Chondrocyte (in vitro differentiated cells): ENCODE measurements at places on chromosomes 3 and 15. TPM values are rescaled to one million over a fixed set of nuclear protein-coding genes. Genes with fewer than 3 reads are reported as not detected.

DNA sequence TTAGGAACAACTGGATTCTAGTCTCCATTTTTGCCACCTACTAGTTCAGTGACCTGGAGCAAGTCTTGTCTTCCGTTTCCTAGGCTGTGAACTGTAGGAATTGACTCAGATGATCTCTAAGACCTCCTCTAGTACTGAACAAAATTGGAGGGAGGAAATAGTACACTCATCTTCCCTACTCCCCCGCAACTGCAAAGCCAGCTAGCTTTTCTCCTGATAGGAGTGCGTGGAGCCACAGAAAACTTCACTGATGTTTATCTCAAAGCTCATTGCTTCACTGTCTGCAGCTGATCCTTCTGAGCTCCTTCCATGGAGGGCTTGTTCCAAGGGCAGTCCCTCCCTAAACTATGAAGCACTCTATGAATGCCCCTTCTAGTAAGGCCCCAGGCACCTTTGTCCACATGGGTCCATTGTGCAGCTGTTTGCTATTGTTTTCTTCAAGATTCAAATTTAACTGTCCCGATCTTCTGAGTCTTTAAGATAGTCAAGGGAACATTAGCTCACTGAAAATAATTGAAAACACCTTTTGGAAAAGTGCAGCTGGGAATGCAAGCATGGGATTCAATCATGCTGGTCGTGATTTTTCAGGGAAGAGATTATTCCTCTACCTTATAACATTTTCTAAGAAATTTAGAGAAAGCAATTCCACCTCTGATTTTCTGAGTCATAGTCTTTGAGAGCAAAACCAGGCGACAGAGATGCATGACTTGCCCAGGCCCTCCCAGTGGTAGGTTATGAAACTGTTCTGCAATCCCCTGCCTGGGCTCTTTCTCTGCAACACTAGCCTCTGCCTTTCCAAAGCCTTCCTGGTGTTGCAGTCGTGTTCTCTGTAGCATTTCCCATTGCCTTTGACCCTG is 24.3 kb downstream of the FILIP1L start:
- H3K36me3 ChIP-seq, result no peaks in the 10 kb centered on the region
- H3K27me3 ChIP-seq, result no peaks in the 10 kb centered on the region
- H3K4me1 ChIP-seq, result peaks cover 81% of the 10 kb centered on the region

DNA sequence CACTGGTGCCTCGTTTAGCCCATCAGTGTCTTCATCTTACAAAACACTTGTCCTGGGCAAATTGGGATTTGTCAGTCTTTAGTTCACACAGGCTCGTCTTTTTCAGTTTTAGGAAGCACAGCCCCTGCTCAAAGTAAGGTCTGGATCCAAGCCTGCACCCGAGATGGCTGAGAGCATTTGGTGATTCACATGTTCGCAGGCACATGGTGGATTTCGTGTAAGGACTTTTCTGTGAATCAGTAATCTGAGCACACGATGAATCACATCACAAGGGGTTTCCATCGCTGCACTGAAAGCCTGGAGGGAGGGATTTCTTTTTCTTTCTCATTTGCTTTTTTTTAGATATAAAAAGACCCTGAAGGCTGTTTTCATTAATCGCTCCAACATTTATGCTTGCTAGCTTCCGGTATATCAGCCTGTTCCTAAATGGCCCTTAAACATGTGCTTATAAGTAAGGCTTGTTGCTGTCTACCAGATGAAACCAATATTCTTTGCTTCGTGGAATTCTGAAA is 435.6 kb upstream of the ATP10A start:
- H3K4me3 ChIP-seq, result no peak overlapping the region
- no peaks in the 10 kb centered on the region for H3K27me3 ChIP-seq
- H3K36me3 ChIP-seq, result no peaks in the 10 kb centered on the region
- no peak for DNase-seq
- no peaks in the 10 kb centered on the region for H3K4me1 ChIP-seq

DNA sequence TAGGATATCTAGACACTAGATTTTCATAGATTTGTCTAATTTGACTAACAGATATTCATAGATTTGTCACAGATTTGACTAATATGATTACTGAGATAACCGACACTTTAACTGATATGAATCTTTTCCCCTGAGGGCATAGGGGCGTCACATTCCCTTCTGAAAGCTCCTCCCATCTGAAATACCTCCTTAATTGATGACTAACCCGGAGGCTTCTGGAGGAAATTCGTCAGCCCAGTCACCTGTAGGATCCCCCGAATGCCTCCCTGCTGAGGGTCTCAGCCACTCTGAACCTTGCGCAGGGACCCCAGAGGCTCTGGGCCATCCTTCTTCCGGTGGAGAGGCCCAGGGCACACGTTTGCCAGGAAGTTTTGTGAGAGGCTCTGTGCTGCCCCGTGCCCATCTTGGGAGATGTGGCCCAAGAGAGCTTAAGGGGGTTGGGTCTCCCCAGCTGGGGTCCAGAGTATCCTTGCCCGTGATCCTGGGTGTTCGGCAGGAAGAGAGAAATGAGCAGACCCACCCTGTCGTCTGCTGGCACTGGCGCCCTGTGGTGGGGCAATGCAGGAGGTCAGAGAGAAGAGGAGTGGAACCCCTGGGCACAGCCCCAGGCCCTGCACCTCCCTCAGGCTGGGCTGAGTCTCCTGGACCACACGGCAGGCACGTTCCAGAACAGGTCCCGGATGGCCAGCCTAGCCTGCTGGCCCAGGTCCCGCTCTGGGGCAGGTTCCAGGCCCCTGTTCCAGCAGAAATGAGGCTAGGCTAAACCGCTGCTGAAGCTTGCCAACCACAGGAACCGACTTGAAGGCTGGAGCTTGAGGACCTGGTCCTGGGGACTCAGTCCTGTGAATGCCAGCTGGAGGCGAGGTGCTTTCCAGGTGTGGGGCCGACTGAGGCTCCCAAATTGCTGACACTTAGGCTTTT is 1.7 kb downstream of the PLA2G4D start:
- no peak overlapping the region for H3K4me3 ChIP-seq
- no peaks in the 10 kb centered on the region for H3K36me3 ChIP-seq
- no peak for DNase-seq
- no peak overlapping the region for H3K27ac ChIP-seq

- no peaks in the 10 kb centered on the region for H3K27me3 ChIP-seq
- no peak overlapping the region for H3K27ac ChIP-seq
- peaks cover 3% of the 10 kb centered on the region for H3K4me1 ChIP-seq
Measured at GRCh38 chr3:114721864-114722263, 425.2 kb downstream of the ZBTB20 start.

- peak overlapping the region; percentile 79 for H3K27ac ChIP-seq
- peaks cover 52% of the 10 kb centered on the region for H3K4me1 ChIP-seq
- no peak for DNase-seq
Measured at GRCh38 chr15:36175741-36176291, 403.6 kb upstream of the CDIN1 start.

DNA sequence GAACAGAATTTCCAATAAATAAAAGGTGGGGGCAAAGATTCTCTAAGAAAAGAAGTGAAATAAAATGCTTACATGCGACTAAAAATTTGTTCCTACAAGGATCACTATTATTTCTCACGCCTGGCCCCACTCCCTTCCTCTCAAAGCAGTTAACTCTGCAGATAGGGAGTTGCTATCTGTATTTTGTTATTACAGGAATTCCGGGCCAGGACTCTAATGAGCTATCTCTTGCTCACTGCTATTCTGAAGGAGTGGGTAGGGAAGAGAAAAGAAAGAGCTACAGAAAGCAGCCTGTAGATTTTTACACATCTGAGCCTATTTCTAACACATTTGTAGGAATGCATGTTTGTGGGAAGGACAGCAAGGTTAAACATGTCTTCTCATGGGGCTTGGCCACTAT is 140.4 kb downstream of the PCCB start:
- H3K4me1 ChIP-seq, result peaks cover 5% of the 10 kb centered on the region
- DNase-seq, result no peak
- peaks cover 2% of the 10 kb centered on the region for H3K36me3 ChIP-seq
- H3K27ac ChIP-seq, result no peak overlapping the region
- no peak overlapping the region for H3K4me3 ChIP-seq

- peaks cover 1% of the 10 kb centered on the region for H3K27me3 ChIP-seq
- H3K27ac ChIP-seq, result no peak overlapping the region
- no peak overlapping the region for H3K4me3 ChIP-seq
- no peaks in the 10 kb centered on the region for H3K4me1 ChIP-seq
- no peak for DNase-seq
Measured at GRCh38 chr3:15924914-15925313, 127.1 kb upstream of the ANKRD28 start.

DNA sequence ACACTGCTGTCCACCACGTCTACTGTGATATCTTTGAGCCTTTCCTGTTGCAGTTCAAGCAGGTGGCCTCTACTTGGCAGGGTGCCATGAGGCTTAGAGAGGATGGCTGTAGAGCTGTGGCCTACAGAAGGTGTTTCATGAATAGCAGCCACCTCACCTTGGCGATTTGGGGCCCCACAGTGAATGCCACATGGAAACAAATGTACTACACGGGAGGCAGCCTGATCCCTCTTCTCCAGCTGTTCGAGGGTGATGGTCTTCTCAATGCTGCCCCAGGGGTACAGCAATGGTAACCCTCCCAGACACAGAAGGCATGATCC is 70.7 kb downstream of the FAM43A start:
- no peak overlapping the region for H3K4me3 ChIP-seq
- H3K36me3 ChIP-seq, result no peaks in the 10 kb centered on the region
- peaks cover 11% of the 10 kb centered on the region for H3K27me3 ChIP-seq
- no peak overlapping the region for H3K27ac ChIP-seq

- no peak overlapping the region for H3K4me3 ChIP-seq
- H3K4me1 ChIP-seq, result peaks cover 26% of the 10 kb centered on the region
- H3K27me3 ChIP-seq, result no peaks in the 10 kb centered on the region
- no peak for DNase-seq
- H3K27ac ChIP-seq, result no peak overlapping the region
- H3K36me3 ChIP-seq, result peaks cover 1% of the 10 kb centered on the region
Measured at GRCh38 chr3:112769286-112769978, 77.2 kb downstream of the CD200R1L start.

PLS1 gene
- 2.0 to 2.5 TPM (median 2.4 TPM) in 3 replicates for total RNA-seq

LAMB2 gene
- total RNA-seq, result 824 to 1,096 TPM (median 1,075 TPM) in 3 replicates

SEMA6D gene
- 4.9 to 6.4 TPM (median 5.4 TPM) in 3 replicates for total RNA-seq

PAK2 gene
- total RNA-seq, result 61.3 to 90.3 TPM (median 79.9 TPM) in 3 replicates
